Kidney epithelial cell (primary cell): ENCODE measurements at places on chromosomes 2 and 18. TPM values are rescaled to one million over a fixed set of nuclear protein-coding genes. Genes with fewer than 3 reads are reported as not detected.

Gene GCG
- total RNA-seq: not detected in 2 replicates

Gene PPP3R1
- 32.8 and 33.7 TPM in 2 replicates for total RNA-seq

- peak; percentile 34 for DNase-seq
These were observed 31.1 kb downstream of the HDAC4 start for GRCh38 chr2:239369631-239370161.

DNA sequence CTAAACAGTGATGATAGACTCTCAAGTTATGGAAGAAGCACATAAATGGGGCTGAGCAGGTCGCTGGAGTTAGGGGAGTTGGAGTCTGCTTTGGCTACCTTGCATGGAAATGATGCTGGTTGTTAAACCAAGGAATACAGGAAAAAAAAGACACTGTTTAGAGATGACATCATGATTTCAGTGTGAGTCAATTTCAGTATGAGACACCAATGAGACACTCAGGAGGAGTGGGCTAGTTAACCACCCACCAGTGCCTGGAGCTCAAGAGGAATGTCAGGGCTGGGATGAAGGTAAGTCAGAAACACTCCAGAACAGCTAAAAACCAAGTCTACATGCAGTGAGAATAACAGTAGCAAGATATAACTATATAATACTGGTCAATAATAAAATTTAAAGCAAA is 303.6 kb downstream of the SOX11 start:
- DNase-seq: no peak

GRCh38 chr2:190379249-190379964 is 28.7 kb upstream of the MFSD6 start:
- no peak for DNase-seq

DNA sequence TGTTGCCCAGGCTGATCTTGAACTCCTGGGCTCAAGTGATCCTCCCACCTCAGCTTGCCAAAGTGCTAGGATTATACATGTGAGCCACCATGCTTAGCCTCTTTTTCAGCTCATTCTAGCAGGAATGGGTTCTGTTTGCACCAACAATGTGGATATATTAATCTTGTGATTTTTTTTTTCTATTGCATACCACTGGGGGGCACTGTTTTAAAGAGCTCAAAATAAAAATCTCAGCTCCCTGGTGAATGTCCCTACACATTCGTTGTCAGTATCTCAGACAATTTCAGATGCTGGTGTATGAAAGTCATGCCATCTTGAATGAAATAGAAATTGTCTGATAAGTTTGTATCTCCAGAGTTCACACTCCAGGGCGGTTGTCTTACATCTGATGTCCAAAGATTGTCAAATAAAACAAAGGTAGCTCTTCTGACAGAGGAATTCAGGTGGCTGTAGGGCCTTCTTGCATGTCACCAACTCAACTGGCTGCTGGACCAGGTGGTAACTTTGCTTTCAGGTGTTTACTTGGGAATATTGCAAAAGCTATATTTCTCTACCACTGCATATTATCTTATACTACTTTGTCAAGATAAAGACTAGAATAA is 3.1 kb upstream of the MATN3 start:
- no peak for DNase-seq

DNA sequence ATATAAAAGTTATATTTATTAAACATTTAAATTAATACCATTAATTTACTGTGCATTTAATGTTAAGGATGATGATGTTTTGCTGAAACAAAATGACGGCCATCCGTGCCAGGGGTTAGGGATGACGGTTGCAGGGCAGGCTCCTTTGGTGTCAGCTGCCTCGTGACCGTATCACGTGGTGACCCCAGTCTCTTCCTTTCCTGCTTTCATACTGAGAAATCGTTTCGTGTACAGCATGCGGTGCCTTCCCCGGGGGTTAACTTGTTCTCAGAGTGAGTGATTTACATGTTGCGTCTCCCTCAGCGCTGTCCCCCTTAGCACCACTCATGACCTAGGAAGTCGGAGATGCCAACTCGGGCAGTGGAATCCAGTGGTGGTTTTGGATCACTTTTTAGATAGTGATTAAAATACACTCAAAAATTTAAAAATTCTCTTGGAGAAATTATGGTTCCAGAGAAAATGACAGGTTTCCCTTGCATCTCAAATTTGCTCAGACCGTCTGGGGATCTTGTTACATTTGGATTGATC is 290.8 kb downstream of the GBX2 start:
- DNase-seq: no peak
